ENCODE measurements at places on chromosomes 3 and 15.

- no peak overlapping the region for H3K27ac ChIP-seq
- no peak for DNase-seq
- no peaks in the 10 kb centered on the region for H3K36me3 ChIP-seq
- no peaks in the 10 kb centered on the region for H3K4me1 ChIP-seq
Measured at GRCh38 chr3:172339892-172340291, 108.4 kb downstream of the GHSR start.

DNA sequence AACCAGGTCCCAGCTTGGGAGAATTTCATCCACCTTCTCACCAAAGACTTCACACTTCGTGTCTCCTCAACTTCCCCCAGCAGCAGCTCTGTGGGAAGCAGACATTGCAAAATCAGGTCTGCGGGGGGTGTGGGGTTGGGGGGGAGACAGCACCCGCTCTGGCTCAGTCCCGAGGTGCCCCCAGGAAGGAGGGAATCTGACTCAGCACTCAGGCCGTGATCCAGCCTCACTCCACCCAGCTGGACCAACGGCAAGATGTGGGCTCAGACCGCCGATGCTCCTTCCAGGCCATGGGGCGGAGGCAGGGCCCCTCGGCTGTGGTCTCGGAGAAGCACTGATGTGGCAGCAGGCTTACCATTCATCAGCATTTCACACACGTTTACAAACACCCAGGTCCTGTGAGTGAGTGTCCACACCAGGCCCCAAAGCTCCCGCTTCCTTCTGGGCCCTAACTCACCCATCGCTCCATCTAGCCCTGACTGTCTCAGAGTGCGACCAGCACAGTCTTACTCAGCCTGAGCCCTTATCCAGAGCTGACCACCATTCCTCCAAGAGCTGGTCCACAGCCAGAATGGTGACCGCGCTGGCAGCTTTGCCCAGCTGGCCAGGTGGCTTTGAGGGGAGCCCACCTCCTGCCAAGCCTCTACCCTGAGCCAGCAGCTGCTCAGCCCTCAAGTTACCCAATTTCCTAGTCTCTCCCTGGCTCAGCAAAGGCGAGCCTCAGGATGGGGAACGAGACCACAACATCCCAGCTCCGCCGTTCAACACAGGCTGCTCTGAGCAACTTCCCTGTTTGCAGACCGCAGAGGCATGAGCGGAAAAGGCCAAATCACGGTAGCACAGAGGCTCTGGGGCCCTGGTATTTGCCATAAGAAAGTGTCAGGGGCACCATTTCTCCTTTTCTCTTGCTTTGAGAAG lies 3.3 kb downstream of the STAB1 start:
- no peak overlapping the region for H3K27ac ChIP-seq
- H3K27me3 ChIP-seq: no peaks in the 10 kb centered on the region
- peak; percentile 27 for DNase-seq
- peaks cover 14% of the 10 kb centered on the region for H3K4me1 ChIP-seq

GRCh38 chr3:140388202-140388922 lies 289.5 kb upstream of the TRIM42 start:
- H3K27ac ChIP-seq: no peak overlapping the region
- no peak overlapping the region for H3K4me3 ChIP-seq
- DNase-seq: no peak
- H3K4me1 ChIP-seq: no peaks in the 10 kb centered on the region
- H3K27me3 ChIP-seq: no peaks in the 10 kb centered on the region

DNA sequence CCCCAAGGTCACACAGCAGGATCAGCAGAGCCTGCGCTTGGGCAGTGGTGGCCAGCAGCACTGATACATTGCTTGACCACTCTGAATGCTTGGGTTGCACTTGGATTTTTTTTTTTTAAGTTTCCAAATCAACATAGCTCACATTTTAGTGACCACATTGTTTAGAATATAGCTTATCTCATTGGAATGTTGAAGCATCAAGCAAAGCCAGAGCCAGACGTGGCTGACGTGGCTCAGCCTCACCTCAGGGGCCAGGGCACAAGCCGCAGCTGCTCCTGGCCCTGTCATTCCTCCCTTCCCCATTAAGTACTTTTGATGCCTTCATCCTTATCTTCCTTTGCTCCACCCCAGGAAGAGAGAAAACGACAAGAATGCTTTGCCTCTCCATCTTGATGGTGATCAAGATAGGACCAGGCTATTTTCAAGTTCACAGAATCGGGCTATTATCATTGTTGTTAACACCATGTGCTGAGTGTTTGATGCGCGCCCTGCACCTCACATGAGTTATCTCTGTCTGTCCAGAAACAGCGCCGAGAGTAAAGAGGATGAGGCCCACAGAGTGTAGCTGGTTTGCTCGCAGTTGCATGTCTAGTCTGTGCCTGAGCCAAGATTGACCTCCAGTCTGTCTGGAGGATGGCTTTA lies 75.8 kb downstream of the AAGAB start:
- H3K27me3 ChIP-seq: no peaks in the 10 kb centered on the region
- peaks cover 31% of the 10 kb centered on the region for H3K4me1 ChIP-seq
- no peak overlapping the region for H3K4me3 ChIP-seq
- H3K36me3 ChIP-seq: peaks cover 28% of the 10 kb centered on the region
- DNase-seq: no peak

GRCh38 chr3:12995389-12996180 lies 77.6 kb downstream of the IQSEC1 start:
- no peaks in the 10 kb centered on the region for H3K27me3 ChIP-seq
- no peak for DNase-seq
- H3K4me3 ChIP-seq: peak overlapping the region; percentile 97
- H3K36me3 ChIP-seq: peaks cover 6% of the 10 kb centered on the region

DNA sequence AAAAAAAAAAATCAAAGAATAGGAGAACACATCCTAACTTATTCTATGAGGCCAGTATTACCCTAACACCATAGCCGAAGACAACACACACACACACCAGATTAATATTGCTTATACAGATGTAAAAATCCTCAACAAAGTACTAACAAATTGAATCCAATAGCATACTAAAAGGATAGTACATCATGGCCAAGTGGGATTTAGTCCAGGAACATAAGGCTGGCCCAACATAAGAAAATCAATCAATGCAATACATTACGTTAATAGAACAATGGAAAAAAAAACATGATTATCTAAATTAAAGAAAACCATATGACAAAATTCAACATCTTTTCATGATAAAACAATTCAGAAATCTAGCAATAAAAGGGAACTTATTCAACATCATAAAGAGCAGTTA lies 79.1 kb downstream of the ADAMTS9 start:
- no peak overlapping the region for H3K27ac ChIP-seq
- no peaks in the 10 kb centered on the region for H3K4me1 ChIP-seq
- DNase-seq: no peak
- H3K36me3 ChIP-seq: no peaks in the 10 kb centered on the region

- H3K27me3 ChIP-seq: no peaks in the 10 kb centered on the region
- no peaks in the 10 kb centered on the region for H3K4me1 ChIP-seq
- DNase-seq: no peak
Measured at GRCh38 chr3:95148107-95148506, 1085.2 kb downstream of the NSUN3 start.

- H3K4me3 ChIP-seq: no peak overlapping the region
- no peaks in the 10 kb centered on the region for H3K27me3 ChIP-seq
- no peak overlapping the region for H3K27ac ChIP-seq
- H3K4me1 ChIP-seq: no peaks in the 10 kb centered on the region
- DNase-seq: no peak
Measured at GRCh38 chr3:76570436-76571057, 469.4 kb upstream of the ROBO2 start.

- H3K36me3 ChIP-seq: no peaks in the 10 kb centered on the region
- H3K4me1 ChIP-seq: peaks cover 54% of the 10 kb centered on the region
- H3K27ac ChIP-seq: peak overlapping the region; percentile 67
- no peaks in the 10 kb centered on the region for H3K27me3 ChIP-seq
- H3K4me3 ChIP-seq: peak overlapping the region; percentile 87
- peak; percentile 58 for DNase-seq
Measured at GRCh38 chr3:195147649-195148080, 123.3 kb downstream of the XXYLT1 start.

GRCh38 chr3:187287256-187287655 lies 4.3 kb downstream of the MASP1 start:
- no peaks in the 10 kb centered on the region for H3K36me3 ChIP-seq
- no peak overlapping the region for H3K4me3 ChIP-seq
- no peaks in the 10 kb centered on the region for H3K4me1 ChIP-seq
- DNase-seq: no peak
- no peak overlapping the region for H3K27ac ChIP-seq

Measured in naive B cell (primary cell).